ENCODE measurements at places on chromosomes 7 and 10.

DNA sequence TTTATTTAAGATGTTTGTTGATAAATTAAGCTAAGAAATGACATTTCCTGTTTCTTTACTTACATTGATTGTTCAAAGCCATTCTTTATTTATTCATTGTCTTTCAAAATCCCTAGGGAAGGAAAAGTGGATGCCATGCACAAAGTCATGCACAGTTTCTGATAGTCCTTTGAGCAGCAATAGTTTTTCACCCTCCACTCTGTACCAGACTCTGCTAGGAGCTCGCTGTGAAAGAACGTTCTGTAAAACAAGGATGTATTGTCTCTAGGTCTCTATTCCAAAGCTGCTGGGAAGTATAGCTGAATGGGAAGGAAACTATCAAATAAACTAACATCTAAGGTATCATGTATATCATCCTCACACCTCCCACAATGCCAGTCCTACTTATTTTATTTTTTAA, 7.8 kb upstream of the NOC3L start:
- DNase-seq = no peak

- peak; percentile 10 for DNase-seq
Observed at GRCh38 chr7:37201003-37201875, 247.4 kb downstream of the ELMO1 start.

DNA sequence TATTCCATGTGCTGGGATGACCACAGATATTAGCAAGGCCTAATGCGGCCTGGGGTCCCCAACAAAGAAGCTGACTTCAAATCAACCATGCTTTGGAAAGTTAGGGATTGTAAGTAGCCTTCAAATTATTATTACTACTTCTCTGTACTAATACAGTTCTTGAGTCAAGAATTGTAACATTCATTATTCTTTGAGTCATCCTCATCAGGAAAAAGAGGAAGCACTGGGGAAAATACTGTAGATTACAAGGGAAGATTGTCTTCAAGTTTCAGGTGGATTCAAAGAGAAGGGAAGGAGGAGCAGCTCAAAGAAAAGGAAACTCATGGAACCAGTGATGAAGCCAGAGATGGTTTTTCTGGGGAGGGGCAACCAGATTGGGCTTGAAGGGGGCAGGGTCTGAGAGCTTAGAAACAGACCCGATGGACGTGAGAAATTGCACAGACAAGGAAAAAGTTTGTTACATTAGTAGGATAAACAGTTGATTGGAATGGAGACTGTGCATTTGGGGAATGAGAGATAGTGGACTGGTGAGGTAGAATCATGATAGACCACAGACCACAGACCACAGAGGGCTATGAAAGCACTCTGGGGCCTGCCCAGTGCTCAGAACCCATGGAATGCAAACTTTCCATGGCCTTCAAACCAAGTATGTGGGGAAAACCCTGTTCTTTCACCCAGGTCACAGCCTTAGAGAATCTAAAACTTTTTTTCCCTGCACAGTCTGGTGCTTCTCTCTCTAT, 209.9 kb downstream of the ZNF365 start:
- DNase-seq = no peak

DNA sequence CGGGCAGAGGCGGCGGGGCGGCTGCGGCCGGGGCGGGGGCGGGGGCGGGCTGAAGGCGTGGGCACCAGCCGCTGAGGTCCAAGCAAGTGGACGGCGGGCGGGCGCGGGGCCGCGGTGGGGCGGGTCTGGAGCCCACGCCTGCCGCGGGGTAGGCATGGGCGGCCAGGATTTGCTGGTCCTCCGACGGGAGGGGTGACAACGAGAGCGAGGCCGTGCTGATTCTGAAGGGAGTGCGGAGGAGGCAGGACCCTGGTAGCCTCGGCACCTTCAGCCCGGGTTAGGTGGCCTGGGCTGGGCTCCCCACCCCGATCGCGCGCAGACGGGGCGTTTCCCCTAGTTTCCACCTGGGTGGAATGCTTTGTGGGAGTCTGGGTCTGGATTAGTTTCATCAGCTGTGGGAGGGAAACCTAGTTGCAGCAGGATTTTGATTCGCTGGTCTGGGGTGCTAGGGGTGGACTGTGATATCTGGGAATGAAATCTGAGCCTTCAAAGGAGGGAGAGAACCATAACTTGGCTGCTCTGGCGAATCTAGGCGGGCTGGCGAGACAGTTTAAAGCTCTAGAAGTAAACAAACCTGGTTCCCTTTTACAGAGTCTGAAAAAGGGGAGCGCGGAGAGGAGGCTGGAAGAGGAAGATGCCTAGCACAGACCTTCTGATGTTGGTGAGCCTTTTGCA, 609 bp downstream of the SGPL1 start:
- DNase-seq = no peak

GRCh38 chr7:119974972-119975371, 298.0 kb upstream of the KCND2 start:
- DNase-seq = no peak

DNA sequence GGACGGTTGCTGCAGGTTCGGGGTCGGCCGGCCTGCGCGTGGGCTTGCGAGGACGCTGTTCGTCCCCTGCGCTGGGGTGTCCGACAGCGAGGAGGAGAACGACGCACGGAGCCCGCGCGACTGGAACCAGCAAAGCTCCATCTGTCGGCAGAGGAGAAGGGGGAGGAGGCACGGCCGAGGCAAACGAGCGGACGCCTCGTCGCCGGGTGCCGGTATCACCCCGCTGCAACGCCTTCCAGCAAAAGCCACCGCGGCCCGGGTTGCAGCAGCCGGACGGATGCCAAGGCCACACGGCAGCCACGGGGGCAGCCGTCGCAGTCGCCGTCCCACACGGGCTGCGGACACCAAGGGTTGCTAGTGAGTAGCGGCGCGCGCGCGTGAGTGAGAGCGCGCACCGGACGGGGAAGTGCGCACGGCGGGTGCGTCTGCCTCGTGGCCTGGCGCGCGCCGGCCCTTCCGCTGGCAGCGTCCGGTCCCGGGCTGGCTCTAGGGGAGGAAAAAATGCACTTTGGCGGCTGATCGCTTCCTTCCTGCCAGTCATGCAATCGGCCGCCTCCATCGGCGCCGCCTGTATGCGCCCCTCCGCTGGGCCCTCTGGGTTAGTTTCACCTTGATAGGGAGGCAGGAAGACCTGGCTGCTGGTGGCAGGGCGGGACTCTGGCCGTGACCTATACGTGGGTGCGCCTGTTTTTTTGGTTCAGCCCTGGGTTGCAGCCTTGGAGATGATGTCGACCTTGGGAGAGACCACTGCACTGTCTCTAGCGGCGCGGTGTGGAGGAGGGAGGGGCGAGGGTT, 434 bp downstream of the STAMBPL1 start:
- peak; percentile 17 for DNase-seq

GRCh38 chr10:33334805-33335550, 511 bp upstream of the NRP1 start:
- DNase-seq = no peak

GRCh38 chr7:36153571-36154097, 580 bp downstream of the EEPD1 start:
- DNase-seq = no peak

- DNase-seq = no peak
Observed at GRCh38 chr10:9845075-9845474, 1172.6 kb upstream of the CELF2 start.

GRCh38 chr7:101140339-101140699, 13.4 kb downstream of the SERPINE1 start:
- DNase-seq = no peak

DNA sequence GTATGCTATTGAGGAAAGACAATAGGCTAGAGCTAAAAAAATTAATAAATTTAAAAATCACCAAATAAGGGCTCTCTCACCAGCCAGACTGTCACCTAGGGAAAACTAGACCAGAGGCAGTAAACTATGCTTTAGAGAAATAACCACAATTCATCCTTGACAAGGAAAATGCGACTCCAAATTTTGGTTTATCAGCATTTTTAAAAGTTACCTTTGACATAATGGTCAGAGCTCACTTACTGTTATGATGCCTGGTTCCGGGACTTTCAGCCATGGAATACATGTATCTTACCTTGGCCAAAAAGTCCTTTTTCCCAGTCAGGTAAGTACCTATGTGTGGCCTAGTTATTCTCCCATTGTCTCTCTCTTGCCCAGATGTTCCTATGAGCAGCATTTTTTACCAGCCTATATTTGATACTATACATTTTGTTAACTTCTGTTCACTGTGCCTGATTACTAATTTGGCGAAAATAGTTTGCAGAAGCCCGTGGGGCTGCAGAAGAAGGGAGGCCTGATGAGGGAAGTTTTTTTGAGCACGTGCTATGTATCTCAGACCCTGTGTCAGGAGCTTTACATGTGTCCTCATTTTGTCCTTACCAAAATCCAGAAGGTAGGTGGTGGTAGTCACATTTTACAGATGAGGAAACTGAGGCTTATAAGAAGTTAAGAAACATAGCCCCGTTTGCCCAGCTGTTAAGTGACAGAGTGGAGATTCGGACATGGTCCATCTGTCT, 149.7 kb downstream of the CELF2 start:
- no peak for DNase-seq

DNA sequence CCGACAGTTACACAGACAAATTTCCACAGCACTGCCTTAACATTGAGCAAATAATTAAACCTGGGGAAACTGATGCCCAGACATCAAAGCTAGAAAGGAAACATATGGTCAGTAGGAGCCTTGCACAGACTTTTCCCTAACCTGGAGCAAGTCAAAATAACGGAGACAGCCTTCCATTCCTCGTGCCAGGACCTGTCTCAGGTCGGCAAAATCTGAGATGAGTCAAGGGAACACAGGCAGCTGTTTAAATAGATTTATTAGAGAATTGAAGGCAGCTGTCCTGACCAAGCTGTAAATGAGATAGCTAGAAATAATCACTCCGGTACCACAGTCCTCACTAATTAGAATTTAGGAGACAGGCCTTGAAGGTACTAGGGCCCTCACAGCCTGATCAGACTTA, 81.2 kb downstream of the RAMP3 start:
- no peak for DNase-seq

DNA sequence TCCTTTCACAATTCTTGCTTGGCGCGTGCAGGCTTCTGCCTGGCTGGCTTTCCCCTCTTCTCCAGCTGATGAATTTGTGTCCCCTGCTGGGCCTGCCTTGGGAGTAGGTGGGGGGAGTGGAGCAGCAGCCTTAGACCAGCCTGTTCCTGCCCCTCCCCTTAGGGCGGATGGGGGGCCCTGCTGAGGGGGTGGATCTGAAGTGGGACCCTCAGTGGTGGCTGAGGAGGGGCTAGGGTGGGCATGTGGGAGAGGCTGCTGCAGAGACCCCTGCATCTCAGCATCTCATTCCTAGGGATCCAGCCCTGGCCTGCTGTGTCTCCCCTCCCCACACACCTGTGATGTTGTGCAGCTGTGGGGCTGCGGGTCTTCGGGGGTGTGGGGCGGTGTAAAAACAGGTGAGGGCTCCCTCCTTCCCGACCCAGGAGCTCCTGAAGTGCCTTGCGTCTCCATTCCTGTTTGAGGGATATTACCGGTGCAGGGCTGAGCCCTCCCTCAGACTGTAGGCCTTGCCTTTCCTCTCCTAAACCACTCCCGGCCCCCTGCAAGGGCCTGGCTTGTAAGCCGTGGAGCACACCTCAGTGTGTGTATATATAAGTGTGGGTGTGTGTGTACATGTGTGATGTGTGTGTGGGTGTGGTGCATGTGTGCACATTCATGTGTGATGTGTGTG, 24.7 kb downstream of the ADCYAP1R1 start:
- DNase-seq = no peak

DNA sequence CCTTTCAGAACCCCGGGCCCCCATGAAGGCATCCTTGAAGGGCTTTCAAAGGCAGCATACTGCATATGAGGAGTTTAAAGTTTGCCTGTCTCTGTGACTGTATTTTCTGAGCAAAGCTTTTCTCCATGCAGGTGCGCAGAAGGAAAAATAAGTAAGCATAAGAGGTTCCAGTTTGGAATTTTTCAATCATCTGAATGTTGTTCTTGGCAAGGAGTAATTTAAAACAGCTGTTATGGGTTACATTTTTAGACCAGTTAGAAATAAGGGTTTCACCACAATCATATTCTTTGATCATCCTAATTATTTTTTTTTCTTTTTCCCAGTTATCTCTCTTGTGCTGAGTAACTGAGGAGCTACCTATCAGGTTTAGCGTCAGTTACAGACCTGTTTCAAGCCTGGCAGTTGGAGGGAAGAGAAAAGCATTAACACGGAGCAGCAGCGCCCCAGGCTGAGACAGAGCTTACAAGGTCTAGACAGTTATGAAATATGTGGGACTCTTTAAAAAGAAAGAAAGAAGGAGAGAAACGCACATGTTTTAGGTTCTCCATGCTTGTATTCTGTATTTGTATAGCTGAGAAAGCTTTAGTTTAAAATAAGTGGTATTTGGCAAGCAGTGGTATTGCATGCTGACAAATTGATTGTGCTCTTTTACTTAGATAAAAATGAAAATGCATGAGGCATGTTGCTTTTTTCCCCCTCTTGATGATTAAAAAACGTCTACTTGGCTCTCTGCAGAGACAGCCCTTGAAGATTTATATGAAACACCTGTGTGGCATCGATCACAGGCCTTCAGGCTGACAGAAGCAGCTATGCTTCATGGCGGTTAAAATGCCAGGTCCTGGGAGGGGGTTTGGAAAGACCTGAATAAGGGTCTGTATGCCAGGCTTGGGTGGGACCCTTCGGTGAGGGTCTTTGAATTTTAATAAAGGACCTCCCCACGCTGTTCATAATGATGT, 157.6 kb downstream of the GRK5 start:
- no peak for DNase-seq

GRCh38 chr7:7761340-7761973, 43.0 kb upstream of the RPA3 start:
- no peak for DNase-seq

- DNase-seq = no peak
Observed at GRCh38 chr7:514651-515598, 4.7 kb downstream of the PDGFA start.

GRCh38 chr10:112203328-112204076, 19.9 kb upstream of the GPAM start:
- DNase-seq = no peak

DNA sequence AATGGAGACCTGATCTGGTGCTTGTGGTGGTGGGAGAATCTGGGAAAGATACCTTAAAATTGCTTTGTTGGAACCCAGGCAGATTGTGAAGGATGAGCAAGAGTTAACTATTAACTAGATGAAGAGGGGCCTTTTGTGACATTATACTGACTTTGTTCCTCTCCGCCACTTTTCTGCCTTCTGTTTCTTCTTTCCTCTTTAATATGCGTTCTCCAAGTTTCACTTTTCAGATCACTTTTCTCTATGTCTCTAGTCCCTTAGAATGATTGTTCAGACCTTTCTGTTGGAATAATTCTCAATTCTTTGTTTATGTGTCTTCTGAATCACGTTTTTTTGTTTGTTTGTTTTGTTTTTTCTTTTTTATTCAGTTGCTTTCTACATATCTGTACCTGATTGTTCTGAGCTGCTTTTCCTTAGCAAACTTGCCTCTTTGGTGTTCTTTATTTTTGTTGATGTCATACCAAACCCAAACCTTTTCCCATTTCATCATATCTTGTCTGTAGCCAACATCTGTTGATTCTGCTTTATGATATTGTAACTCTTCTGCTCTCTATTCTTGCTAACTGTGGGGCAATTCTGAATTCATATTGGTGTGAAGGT, 2.8 kb downstream of the BMPR1A start:
- no peak for DNase-seq

GRCh38 chr7:121126801-121127534, 138.5 kb downstream of the CPED1 start:
- DNase-seq = no peak

Data from stimulated activated CD8-positive, alpha-beta memory T cell treated with anti-CD3 and anti-CD28 coated beads, Interleukin-4, amount 100 ng/mL, for 4 hours (primary cell).